ENCODE measurements at places on chromosomes 13 and 19.

DNA sequence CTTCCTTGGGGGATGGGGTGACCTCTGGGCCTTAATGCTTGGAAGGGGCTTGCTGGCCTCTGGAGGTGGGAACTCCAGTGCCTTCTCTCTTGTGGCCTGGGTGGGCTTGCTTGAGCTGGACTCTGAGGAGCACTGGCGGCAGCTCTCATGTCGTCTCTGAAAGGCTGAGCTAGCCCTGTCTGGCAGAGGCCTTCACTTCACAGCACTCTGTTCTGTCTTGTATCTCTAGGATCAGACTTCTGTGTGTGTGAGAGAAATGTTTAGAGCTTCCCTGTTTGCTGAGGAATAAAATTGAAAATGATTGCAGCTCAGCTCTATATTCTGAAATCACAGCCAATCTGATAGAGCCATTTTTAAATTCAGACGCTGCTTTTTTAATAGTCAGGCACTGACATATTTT is 185.3 kb downstream of the KCNRG start:
- DNase-seq, result no peak

- no peak for DNase-seq
Observed at GRCh38 chr13:51040431-51040830, 70.6 kb downstream of the C13orf42 start.

GRCh38 chr19:12789098-12789903 is 2.0 kb upstream of the JUNB start:
- DNase-seq, result no peak

GRCh38 chr13:46962281-46962941 is 65.6 kb upstream of the HTR2A start:
- no peak for DNase-seq

All from AG09309 (cell line).